ENCODE measurements at places on chromosomes 16 and 17.

GRCh38 chr16:3637371-3637923, 17.0 kb upstream of the DNASE1 start:
- DNase-seq: no peak

GRCh38 chr16:82995924-82996441, 369.2 kb downstream of the CDH13 start:
- DNase-seq: peak; percentile 55

- DNase-seq: peak; percentile 33
Measured at GRCh38 chr16:64412578-64413280, 709.1 kb downstream of the CDH11 start.

GRCh38 chr16:70448075-70448474, 6.3 kb upstream of the FCSK start:
- no peak for DNase-seq

GRCh38 chr17:71480099-71480498, 640.7 kb upstream of the SOX9 start:
- no peak for DNase-seq

DNA sequence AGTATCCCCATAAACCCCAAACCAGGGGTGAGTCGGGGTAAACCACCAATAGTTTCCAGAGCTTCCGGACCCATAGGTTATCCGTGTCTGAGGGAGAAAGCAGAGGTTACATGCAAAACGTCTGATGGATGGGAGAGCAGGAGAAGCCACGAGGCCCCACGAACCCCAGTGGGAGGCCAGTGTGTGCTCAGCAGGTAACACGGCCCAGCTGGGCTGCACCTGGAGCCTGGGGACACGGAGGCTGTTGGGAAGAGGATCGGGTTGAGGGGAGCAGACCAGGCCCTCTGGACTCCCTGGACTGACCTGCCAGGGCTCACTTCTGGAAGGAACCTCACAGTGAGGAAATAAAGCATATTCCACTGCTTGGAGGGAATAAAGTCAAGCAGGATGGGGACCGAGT, 78.1 kb downstream of the SEC14L1 start:
- no peak for DNase-seq

- DNase-seq: no peak
Measured at GRCh38 chr16:5468488-5468887, 370.9 kb upstream of the EEF2KMT start.

All from mammary epithelial cell (primary cell).